ENCODE measurements at places on chromosomes 4 and X.

- no peak for DNase-seq
These were observed 156.2 kb upstream of the SLC7A11 start for GRCh38 chr4:138398322-138398721.

- no peak for DNase-seq
These were observed 9.7 kb downstream of the AMMECR1 start for GRCh38 chrX:110308220-110308619.

DNA sequence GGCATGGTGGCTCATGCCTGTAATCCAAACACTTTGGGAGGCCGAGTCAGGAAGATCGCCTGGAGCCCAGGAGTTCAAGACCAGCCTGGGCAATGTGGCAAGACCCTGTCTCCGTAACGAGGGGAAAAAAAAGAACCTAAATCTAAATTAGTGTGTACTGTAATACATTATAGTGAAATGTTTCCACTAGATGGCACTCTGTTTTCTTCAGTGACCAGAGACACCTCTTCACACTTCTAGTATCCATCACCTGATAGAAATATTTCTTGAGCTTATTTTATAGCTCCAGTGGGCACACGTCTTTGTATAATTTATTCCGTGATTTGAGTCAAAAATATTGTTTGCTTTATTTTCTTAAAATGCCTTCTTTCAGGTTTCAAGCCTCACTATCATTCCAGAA is 600.9 kb upstream of the DIPK2B start:
- DNase-seq = peak; percentile 69

- DNase-seq = no peak
These were observed 16.8 kb upstream of the SH3TC1 start for GRCh38 chr4:8182294-8182693.

DNA sequence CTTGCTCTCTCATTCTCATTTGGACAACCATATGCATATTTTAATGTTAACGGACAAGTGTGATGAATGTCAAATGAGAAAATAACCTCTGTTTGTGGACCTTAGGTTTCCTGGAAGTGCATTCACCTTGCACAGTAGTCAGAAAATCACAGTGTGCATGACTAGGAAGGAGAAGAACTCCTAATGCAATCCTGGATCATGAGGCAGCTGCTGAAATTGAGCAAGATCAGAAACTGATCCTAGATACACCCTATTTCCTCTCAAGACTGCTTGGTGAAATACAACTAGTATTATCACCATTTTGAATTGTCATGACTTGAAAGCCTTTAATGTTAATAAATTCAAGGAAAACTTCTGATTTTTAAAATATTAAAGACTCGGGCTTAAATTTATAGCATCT is 1148.9 kb downstream of the STIM2 start:
- no peak for DNase-seq

DNA sequence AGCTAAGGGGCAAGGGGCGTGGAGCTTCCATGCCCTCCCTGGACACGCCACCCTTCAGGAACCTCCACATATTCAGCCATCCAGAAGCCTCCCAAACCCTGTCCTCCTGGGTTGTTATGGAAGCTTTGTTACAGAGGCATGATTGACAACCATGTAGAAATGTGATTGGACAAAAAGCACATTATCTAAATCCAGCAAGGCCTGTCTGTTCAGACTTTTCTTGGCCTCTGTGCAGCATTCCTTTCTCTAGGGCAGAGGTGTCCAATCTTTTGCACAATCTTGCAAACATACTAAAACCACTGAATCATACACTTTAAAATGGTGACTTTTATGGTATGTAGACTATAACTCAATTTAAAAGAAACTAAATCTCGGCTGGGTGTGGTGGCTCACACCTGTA is 12.7 kb downstream of the STEEP1 start:
- DNase-seq = no peak

- no peak for DNase-seq
These were observed 24.7 kb downstream of the ACE2 start for GRCh38 chrX:15576019-15576418.

DNA sequence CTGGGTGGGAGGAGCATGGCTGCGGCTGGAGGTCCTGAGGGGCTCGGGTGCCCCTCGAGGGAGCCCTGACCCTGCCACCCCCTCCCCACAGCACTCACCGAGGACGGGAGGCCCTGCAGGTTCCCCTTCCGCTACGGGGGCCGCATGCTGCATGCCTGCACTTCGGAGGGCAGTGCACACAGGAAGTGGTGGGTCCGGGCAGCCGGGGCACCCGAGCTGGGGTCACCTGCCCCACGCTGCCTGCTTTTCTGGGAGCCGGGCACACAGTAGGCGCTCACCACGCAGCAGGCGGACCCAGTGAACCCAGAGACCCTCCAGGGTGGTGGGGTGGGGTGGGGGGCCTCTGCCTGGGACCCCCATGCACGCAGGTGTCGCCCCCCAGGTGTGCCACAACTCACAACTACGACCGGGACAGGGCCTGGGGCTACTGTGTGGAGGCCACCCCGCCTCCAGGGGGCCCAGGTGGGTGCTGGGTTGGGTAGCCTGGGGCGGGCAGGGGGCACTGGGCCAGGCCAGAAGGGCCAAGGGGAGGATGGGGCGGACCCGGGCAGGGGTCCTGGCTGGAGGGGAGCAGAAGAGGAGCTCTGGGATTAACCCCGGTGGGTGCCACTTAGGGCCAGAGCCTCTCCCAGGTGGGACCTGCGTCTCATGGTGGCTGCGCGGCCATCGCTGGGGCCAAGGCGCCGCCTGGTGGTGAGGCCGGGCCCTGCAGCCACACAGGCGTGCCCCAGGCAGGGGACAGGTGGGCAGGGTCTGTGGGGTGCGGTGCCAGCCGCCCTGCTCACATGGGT is 1.4 kb downstream of the HGFAC start:
- no peak for DNase-seq

DNA sequence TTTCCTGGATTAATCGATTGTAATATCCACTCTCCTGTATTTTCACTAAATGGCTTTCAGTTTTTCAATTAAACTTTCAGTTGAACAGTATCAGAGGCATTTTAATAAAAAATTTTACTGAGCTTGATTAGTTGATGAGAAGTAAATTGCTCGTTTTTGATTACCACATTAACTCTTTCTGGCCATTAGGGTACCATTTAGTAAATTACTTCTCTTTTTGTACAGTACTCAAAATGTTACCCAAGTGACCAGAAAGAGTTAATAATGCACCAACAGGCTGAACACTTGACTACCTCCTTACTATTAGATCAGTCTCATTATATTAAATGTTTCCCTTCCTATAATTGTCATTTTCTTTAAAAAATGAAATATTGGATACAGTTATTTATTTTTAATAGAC is 289.2 kb downstream of the TENM3 start:
- DNase-seq = no peak

DNA sequence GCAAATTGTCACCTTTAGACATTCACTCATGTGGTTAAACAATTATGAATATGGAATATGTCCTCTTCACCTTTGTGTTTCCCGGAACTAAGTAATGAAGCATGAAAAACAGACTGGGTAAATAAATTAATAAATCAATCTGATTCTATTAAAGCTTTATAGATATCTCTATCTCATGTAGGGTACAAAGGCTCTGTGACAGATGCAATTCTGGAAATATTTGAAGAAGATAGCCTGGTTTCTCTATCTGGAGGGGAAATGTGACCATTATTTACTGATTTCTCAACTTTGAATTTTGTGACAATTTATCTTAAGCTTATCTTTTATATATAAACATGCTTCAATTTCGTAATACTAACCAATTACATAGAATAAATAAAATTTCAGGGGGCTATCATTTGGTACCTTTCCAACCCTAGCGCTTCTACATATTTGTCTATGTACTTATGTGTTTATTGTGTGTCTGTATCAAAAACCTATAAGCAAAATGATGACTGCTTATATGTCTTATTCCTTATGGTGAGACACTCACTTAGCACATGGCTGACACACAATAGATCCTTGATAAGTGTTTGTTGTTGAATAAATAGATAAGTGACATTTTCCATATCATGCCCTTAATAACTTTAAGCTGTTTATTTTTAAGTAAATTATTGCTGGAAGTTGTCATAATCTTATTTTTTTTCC is 9.9 kb downstream of the CTSO start:
- DNase-seq = no peak

- DNase-seq = no peak
These were observed 73.3 kb downstream of the SOX3 start for GRCh38 chrX:140431521-140431920.

DNA sequence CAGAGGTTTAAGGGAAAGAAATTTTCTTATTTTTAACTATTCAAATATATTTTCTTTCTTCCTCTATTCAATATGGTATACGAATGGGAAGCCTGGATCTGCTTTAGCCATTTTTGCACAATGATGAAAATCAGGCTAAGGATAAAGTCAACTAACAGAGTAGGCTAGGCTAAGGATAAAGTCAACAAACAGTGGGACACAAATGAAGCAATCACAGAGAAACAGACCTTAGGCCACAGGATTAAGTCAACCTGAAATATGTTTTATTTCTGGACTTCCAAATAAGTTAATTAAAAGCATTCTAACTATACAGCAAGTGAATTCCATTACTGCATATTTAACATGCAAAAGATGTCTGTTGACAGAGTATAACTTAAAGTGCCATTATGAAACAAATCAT is 17.0 kb downstream of the DYNLT3 start:
- DNase-seq = no peak

GRCh38 chrX:55220119-55220794 is at the start of gene PAGE5:
PAGE5 (plus strand) TSS chrX:55220346; CDS start chrX:55221383, 1,037 bp downstream.
- DNase-seq = no peak

DNA sequence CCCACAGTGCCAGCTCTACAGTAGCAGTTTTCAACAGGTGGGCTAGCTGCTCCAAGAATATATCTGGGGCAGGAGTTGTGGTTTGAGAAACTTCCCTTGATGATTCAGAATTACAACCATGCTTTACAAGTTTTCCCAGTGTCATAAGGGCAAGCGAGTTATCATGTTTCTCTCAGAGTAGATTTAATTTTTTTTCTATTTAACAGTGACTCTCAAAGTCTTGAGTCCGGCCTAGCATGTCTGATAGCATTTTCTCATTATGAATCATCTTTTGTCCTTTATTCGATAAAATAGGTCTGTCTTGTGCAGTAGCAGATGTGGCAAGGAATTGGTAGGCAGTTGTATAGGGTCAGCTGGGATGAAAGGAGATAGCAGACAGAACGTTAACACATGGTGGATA is 62.2 kb upstream of the SPANXD start:
- DNase-seq = peak; percentile 88

GRCh38 chr4:174912919-174913543 is 5.1 kb upstream of the ADAM29 start:
- DNase-seq = no peak

GRCh38 chr4:152224223-152224622 is 311.7 kb downstream of the FBXW7 start:
- DNase-seq = no peak

- no peak for DNase-seq
These were observed 547.0 kb upstream of the NDST4 start for GRCh38 chr4:115660465-115660864.

DNA sequence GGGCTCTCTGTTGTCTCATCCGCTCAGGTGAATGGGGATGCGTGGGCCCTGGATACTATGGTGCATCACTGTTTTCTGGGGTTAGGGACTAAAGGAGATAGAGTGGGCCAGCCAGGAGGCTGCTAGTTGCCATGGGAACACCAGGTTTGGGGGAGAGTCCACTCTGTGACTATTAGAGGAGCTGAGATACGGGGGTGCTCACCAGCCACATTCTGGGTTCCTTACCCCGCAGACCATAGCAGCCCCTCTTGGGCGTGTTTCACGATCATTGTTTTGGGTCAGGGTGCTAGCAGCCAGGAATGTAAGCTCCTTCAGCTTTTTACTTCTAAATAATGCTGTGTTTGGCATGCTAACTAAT is 4.6 kb downstream of the EFNB1 start:
- no peak for DNase-seq

GRCh38 chr4:62871078-62871477 is 1538.2 kb downstream of the TECRL start:
- no peak for DNase-seq

DNA sequence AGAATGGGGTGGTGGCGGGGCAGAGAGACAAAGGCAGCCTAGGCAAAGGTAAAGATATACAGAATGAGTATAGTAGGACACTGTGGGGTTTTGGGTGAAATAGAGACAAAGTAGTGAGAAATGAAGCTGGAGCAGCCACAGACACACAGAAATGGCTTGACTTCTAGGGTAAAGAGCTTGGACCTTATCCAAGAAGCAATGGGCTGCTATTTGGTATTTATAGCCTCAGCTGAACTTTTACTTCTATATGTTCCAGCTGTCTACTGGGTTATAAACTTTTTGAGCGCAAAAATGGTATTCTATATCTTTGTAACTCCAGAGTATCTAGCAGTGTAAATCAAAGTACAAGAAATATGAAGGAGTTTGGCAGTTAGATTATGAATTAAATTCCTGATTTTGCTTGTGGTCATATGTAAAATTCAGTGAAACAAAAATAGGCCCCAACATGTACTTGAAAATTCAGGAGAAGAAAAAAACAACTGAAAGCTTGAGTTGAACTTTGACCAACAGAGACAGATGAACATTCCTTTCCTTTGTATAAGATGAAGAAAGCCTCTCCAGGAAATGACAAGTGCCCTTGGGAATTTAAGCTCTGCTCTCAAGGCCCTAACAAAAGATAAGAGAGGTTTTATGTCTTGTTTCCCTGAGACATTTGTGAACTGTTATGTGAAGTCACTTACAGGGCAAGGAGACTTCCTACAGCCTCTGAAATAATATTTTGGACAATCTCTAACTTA is 354.1 kb downstream of the CHIC1 start:
- DNase-seq = peak; percentile 91

- DNase-seq = no peak
These were observed 39.5 kb downstream of the SLC7A11 start for GRCh38 chr4:138202686-138203085.

DNA sequence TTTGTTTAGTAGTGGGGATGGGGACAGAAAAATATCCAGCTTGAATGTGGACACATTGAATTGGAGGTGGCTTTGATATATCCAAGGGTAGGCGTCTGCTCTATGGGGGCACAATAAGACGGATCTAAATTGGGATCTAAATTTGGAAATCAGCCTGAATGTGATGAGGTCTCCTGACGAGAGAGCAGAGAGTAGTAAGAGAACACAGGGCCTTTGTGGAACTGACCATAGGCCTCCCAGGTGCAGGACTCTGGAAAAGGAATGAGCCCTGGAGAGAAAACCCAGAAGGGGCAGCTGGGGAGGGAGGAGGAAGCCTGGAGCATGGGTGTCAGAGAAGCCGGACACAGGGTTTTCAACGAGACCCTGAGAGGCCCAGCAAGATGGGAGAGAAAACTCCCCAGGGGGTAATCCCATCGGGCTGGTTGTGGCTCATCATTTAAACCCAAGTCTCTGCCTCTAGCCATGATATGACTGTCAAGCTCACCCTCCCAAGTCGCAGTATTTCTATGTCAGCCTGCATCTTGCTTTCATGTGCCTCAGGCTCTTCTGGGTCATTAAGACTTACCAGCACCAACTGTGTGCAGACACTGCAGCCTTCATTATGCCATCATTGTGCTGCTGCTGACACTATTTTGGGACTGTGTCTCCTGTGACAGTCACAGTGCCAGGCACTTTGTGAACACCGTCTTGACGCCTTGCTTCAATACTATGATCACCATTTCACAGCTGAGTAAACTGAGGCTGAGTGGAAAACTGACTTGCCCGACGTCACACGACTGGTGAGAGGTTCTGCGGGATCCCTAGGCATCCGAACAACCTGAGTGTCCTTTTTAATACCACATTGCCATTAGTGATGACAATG is 57.1 kb downstream of the ANAPC4 start:
- no peak for DNase-seq

- DNase-seq = no peak
These were observed 7.6 kb downstream of the MAD2L1 start for GRCh38 chr4:120059036-120059435.
